Peyer's patch (tissue), 4 donors: ENCODE measurements at places on chromosomes 7 and 10.

DNA sequence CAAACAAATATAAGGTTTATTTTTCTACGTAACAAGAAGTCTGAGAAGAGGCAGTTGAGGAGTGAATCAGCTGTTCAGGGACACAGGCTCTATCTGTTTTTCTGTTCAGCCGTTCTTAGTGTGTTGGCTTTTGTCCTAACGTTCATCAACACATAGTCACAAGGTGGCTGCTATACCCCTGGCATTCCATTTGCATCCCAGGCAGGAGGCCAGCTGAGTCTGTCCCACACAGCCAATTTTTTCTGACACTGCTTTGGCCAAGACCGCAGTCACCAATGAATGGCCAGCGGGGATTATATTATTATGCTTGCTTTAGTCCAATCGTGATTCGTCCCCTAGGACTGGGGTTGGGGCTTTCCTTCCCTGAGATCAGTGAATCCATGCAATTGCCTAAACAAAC lies 143.4 kb upstream of the CHST15 start:
- H3K27me3 ChIP-seq: no peaks in the 10 kb centered on the region
- H3K4me1 ChIP-seq: no peaks in the 10 kb centered on the region
- H3K36me3 ChIP-seq: no peaks in the 10 kb centered on the region
- DNase-seq: no peak

- H3K4me3 ChIP-seq: no peak overlapping the region
- DNase-seq: no peak
- H3K27me3 ChIP-seq: no peaks in the 10 kb centered on the region
Observed at GRCh38 chr7:83014546-83014945, 148.1 kb downstream of the PCLO start.

- H3K27me3 ChIP-seq: no peaks in the 10 kb centered on the region
- DNase-seq: no peak
- no peak overlapping the region for H3K4me3 ChIP-seq
Observed at GRCh38 chr7:25795824-25796235, 356.2 kb upstream of the NFE2L3 start.

DNA sequence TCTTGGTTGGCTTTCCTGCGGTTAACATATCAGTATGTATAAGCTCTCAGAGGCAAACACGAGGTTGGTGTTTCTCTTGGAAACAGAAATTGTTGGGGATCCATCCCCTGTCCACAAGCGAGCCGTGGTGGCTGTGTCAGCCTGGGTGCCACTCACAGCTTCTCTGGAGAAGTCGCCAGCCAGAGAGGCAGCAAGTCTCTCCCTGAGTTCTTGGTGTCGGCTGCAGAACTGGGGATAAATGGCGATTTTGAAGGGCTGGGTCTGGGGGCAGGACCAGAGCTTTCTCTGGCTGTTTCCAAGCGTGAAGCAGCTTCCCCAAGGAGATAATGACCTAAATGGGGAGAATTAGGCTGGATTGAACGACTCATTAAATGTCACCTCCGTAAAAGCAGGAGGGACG lies 335.3 kb downstream of the GLRX3 start:
- no peaks in the 10 kb centered on the region for H3K4me1 ChIP-seq
- no peak for DNase-seq
- H3K36me3 ChIP-seq: no peaks in the 10 kb centered on the region
- no peaks in the 10 kb centered on the region for H3K27me3 ChIP-seq
- no peak overlapping the region for H3K4me3 ChIP-seq
- no peak overlapping the region for H3K27ac ChIP-seq

DNA sequence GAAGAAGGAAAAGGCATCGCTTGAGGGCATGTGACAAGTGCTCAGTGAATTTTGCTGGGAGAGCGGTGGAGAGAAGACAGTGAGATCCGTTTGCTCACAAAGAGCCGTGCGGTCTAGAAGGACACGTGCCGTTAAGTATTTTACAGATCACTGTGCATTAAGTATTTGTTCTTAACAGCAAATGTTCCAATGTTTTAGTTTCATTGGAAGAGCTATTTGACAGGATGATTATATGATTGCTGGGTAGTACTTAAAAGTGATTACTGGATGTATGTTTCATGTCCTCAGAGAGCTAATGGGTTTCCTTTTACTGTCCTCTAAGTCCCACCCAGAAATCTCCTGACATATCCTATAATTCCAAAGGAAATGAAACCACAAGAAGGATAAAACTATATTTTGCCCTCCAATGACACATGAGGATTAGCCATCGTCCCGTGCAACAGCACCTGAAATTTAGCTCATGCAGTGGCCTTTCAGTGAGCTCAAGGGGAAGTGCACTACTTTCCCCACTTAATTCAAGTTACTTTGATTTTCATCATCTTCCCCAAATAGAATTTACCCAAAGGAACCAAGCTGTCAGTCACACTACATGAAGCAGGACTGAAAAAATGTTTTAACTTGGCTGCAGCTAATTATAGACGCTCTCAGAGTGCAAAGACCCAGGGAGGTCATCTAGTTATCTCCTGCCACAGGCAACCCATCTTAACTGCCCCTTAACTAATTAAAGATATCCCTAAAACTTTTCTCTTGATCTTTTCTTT lies 80.3 kb downstream of the KLF6 start:
- H3K4me3 ChIP-seq: no peak overlapping the region
- H3K36me3 ChIP-seq: no peaks in the 10 kb centered on the region
- H3K27me3 ChIP-seq: no peaks in the 10 kb centered on the region
- no peaks in the 10 kb centered on the region for H3K4me1 ChIP-seq
- H3K27ac ChIP-seq: no peak overlapping the region

- no peak for DNase-seq
- H3K27me3 ChIP-seq: no peaks in the 10 kb centered on the region
- no peak overlapping the region for H3K4me3 ChIP-seq
- no peaks in the 10 kb centered on the region for H3K36me3 ChIP-seq
Observed at GRCh38 chr10:47346581-47347302, 1.4 kb upstream of the RBP3 start.

- no peaks in the 10 kb centered on the region for H3K36me3 ChIP-seq
- no peaks in the 10 kb centered on the region for H3K27me3 ChIP-seq
- no peak overlapping the region for H3K4me3 ChIP-seq
- no peak for DNase-seq
- H3K4me1 ChIP-seq: no peaks in the 10 kb centered on the region
- no peak overlapping the region for H3K27ac ChIP-seq
Observed at GRCh38 chr7:66326501-66327215, 121.5 kb downstream of the TPST1 start.

- H3K27ac ChIP-seq: no peak overlapping the region
- no peak for DNase-seq
- H3K4me1 ChIP-seq: no peaks in the 10 kb centered on the region
- H3K27me3 ChIP-seq: no peaks in the 10 kb centered on the region
- H3K4me3 ChIP-seq: no peak overlapping the region
Observed at GRCh38 chr10:110786172-110786571, 85.6 kb upstream of the PDCD4 start.
